ENCODE measurements at places on chromosomes 11 and 22. TPM values are rescaled to one million over a fixed set of nuclear protein-coding genes. Genes with fewer than 3 reads are reported as not detected.

- no peak for DNase-seq
These were observed 6.0 kb downstream of the SYCE3 start for GRCh38 chr22:50556703-50557102.

DNA sequence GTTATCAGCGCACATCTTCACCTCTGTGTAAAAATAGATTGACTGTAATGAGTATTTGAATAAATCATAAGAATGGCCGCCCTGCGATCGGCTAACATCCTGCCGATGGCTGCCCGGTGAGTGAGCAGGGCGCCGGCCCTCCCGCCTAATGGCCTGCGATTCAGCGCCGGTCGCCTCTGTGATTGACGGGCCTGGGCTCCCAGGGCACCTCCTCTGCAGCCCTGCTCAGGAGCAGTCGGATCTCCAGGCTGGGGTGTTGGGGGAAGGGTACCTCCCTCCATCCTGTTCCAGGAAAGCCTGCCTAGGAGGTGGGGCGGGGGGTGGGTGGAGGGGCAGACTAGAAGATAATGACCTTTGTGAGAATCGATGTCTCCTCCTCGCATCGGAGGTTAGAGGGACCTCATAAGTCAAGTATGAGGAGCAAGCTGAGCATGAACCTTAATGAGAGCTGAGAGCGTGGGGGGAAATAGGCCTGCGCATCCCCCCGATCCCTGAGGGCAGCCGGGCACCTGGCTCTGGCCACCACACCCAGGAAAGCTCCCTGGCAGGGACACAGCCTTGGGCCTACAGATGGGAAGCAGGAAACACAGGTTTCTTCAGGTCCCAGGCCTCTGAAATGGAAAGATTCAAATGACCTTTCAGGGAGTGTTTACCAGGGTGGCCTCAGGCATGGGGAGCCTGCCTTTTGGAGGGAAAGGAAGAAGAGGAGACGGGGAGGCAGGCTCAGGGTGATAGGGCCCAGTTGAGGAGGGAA lies 71.7 kb downstream of the PKNOX2 start:
- no peak for DNase-seq

DNA sequence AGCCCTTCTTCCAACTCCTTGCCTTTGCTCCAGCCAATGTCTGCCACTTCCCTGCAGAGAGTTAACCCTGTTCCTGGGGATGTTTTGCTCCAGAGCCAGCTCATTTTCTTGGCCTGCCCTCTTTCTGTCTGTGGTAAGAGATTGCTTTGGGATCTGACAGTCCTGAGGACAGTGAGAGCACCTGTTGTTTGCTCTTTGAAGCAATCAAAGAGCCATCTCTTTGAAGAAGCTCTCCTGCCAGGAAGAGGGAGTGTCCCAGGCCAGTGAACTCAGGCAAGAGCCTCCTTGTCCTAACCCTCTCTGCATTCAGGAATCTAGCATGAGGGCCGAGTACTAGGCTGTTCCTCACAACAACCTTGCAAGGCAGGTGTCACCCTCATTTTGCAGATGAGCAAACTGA lies 42.2 kb downstream of the TRAF6 start:
- DNase-seq = no peak

DNA sequence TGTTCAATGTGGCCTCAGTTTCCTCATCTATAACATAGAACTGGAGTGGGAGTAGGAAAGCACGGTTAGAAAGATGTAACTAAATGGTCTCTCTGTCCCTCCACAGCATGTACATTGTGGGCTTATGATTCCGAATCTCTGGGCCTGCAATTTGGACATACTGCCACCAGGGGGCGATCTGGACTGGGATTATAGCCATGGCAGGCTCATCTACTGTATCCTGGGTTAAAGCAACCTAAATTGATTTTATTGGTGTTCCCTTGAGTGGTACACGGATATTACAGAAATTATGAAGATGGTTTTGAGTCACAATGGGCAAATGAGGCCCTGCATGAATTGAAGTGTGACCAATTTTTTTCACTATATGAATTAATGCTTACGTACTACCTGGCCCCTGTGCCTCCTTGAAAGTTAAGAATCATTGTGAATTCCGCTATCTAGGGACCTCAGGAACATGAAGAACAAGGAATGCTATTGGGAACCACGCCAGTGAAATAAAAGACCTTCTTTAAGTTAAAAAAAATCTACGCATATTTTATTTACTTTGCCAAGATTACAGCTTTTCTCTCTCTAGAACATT lies 32.9 kb downstream of the TST start:
- no peak for DNase-seq

DNA sequence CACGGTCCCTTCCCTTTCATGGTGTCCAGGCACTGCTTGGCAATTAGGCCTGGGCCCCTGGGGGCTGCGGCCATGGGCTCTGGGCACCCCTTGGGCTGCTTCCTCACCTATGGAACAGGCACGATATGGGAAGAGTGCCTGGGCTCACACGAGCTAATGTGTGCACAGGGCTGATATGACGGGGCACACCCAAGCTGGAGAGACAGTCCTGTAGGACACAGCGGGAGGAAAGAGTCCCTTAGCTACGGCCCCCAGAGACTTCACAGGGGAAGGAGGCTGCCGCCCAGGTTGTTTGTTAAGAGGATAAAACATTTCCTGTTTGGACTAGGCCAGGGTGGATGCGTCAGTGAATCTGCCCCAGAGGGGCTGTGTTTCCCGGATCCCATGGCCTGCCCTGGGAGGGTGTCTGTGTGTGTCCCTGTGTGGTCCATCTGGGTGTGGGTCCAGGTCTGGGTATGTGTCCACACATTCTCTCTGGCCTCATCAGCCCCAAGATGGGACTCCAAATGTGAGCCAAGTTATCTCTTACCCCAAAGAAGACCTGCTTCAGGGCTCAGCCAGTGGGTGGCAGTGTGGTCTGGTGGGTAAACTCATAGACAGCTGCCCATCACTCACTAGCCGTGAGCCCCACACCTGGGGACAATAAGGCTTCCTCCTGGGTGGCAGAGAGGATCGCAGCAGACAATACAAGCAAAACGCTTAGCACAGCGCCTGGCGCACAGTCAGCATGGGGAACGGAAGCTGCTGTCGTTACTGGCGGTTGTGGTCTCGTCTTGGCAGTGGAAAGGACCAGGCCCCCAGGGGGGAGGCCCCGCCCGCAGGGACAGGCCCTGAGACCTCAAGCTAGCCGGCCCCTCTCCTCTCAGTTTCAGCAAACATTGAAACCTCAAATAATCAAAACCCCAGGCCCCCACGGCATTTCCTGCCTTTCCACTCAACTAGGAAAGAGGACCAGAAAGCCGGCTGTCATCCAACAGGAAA lies 3.2 kb upstream of the EMID1 start:
- DNase-seq = no peak

DNA sequence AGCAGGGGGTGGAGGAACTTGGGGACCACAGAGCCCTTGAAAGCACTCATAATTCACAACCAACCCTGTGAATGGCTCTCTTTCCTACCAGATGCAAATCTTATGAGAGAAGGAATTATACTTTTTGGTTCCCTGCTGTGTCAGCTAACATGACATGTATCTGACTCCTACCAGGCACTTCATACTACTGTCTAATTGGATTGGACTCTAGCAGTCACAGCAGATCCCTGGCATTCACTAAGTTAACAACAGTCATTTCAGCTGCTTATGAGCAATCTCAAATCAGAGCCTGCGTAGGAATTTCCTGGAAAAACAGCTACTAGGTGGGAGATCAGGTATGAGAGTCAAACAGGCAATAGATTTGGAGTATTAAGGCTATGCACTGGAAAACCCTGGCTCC lies 11.1 kb upstream of the ENDOD1 start:
- DNase-seq = no peak

- no peak for DNase-seq
These were observed 2.1 kb downstream of the AIP start for GRCh38 chr11:67484847-67485311.

GRCh38 chr11:122628810-122629555 lies 26.5 kb upstream of the UBASH3B start:
- peak; percentile 73 for DNase-seq

GRCh38 chr11:41040474-41040873 lies 419.0 kb downstream of the LRRC4C start:
- no peak for DNase-seq

DNA sequence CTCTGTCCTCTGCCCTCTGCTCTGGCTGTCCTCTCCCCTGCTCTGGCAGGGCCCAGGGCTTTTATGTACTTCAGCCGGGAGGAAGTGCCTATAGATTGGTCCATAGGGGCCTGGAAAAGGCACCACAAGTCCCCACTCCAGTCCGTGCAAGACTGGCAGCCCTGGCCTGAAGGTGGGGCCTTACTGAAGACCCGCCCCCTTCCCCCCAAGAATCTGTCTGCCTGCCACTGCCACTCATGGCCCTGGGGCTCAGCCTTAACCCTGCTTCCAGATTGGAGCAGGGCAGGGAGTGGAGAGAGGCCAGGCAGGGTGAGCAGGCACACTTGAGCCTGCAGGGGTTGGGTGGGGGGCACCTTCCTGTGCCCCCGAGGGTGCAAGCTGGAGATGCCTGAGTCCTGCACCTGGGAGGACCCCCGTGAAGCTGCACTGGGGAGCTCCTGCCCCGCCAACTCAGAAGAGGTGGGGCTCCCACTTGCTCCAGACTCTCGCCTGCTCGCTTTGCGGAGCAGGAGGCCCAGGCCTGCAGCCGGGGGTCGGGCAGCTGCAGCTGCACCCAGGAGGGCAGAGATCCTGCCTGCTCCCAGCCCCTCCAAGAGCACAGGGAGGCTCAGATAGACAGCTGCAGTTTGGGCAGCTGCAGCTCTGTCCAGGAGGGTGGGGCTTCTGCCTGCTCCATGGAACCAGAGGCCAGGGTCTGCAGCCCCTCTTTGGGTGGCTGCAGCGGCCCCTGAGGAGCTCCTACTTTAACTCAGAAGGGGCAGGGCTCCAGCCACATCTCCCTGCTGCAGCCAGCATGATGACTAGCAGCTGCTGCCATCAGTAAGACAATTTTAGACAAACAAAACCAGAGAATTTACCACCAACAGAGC lies 51.0 kb upstream of the SC5D start:
- no peak for DNase-seq

GRCh38 chr11:19746086-19746485 lies 33.4 kb downstream of the NAV2 start:
- DNase-seq = no peak

GRCh38 chr11:10982704-10983510 lies 125.1 kb upstream of the ZBED5 start:
- no peak for DNase-seq

Gene POTEH
- total RNA-seq = not detected

Gene TMPRSS5
- 0.20 TPM for total RNA-seq

Gene SLC5A12
- 36.6 TPM for total RNA-seq

Gene DGCR6
- total RNA-seq = 6.3 TPM

Measured in hepatocyte (in vitro differentiated cells).